Regular cardiac myocyte (primary cell): ENCODE measurements at places on chromosomes 7 and 10. TPM values are rescaled to one million over a fixed set of nuclear protein-coding genes. Genes with fewer than 3 reads are reported as not detected.

The CALHM1 gene
- not detected in 2 replicates for total RNA-seq

The TRIM73 gene
- 0.19 and 1.1 TPM in 2 replicates for total RNA-seq

The PPP1R3C gene
- 59.6 and 181 TPM in 2 replicates for total RNA-seq

The EN2 gene
- total RNA-seq: not detected in 2 replicates

The OR13A1 gene
- total RNA-seq: not detected in 2 replicates

The IMPDH1 gene
- total RNA-seq: 42.6 and 75.2 TPM in 2 replicates

The PNLIP gene
- not detected in 2 replicates for total RNA-seq

The PAPSS2 gene
- 178 and 229 TPM in 2 replicates for total RNA-seq

The HHEX gene
- total RNA-seq: 1.7 and 7.1 TPM in 2 replicates

The VWA2 gene
- under 0.01 TPM in 2 replicates for total RNA-seq

The MYH16 gene
- under 0.01 TPM in 1 of 2 replicates, not detected in the other for total RNA-seq

The UTF1 gene
- not detected in 2 replicates for total RNA-seq

The CYP2C19 gene
- total RNA-seq: not detected in 2 replicates

The NOS3 gene
- total RNA-seq: 1.1 and 5.8 TPM in 2 replicates

The UNCX gene
- total RNA-seq: not detected in 2 replicates

The SPDYE2B gene
- not detected in 2 replicates for total RNA-seq

The TAS2R60 gene
- 0.28 TPM in 1 of 2 replicates, not detected in the other for total RNA-seq

The DNAJC1 gene
- 78.6 and 107 TPM in 2 replicates for total RNA-seq

The DOCK1 gene
- total RNA-seq: 56.9 and 77.5 TPM in 2 replicates

The DDIT4 gene
- 429 and 1,067 TPM in 2 replicates for total RNA-seq

The CREB3L2 gene
- 24.8 and 37.2 TPM in 2 replicates for total RNA-seq

The CTNNA3 gene
- total RNA-seq: under 0.01 TPM in 1 of 2 replicates, not detected in the other

The REEP3 gene
- 76.3 and 91.9 TPM in 2 replicates for total RNA-seq

The ACTL6B gene
- total RNA-seq: not detected in 2 replicates

The DRGX gene
- not detected in 2 replicates for total RNA-seq

The ACHE gene
- total RNA-seq: under 0.01 and 0.28 TPM in 2 replicates

The CFAP69 gene
- 1.2 and 9.0 TPM in 2 replicates for total RNA-seq

The OR6V1 gene
- total RNA-seq: not detected in 2 replicates

The FAM237B gene
- total RNA-seq: under 0.01 TPM in 1 of 2 replicates, not detected in the other

The ABCC2 gene
- 0.19 and 0.28 TPM in 2 replicates for total RNA-seq

The HSPA12A gene
- total RNA-seq: 10.9 and 18.0 TPM in 2 replicates

The PWWP2B gene
- 4.2 and 10.7 TPM in 2 replicates for total RNA-seq

The ACTR3C gene
- total RNA-seq: 0.19 and 1.7 TPM in 2 replicates

The CALCR gene
- not detected in 2 replicates for total RNA-seq

The SORBS1 gene
- 0.19 and 1.1 TPM in 2 replicates for total RNA-seq

The OR2A5 gene
- total RNA-seq: not detected in 2 replicates

The MYO3A gene
- total RNA-seq: not detected in 2 replicates

The ZNF239 gene
- total RNA-seq: 7.0 and 12.1 TPM in 2 replicates

The FAM13C gene
- total RNA-seq: 1.3 and 3.9 TPM in 2 replicates
